ENCODE measurements at places on chromosomes 1 and 21.
A peak's percentile ranks its signal among the peaks of the same experiment; 100 is the strongest.

DNA sequence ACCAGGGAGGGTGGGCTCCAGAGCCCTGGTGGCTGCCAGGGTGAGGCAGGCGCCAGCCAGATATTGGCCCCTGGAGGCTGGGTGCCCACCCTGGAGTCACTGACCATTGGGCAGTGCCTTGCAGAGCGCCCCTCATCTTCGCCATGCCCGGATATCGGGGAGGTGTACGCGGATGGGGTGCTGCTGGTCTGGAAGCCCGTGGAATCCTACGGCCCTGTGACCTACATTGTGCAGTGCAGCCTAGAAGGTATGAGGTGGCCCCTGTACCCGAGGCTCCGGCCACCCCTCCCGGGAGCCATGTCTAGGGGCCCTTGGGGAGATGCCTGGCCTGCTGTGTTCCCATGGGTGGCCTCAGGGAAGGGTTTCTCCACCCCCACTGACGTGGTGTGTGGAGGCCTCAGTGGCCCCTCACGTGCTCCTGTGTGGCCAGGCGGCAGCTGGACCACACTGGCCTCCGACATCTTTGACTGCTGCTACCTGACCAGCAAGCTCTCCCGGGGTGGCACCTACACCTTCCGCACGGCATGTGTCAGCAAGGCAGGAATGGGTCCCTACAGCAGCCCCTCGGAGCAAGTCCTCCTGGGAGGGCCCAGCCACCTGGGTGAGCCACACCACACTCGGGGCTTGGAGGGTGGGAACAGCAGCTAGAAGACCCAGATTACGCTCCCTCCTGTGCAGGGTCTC is 30.9 kb downstream of the TRIM11 start:
- DNase-seq: no peak

GRCh38 chr1:34378968-34379856 is 202.5 kb downstream of the C1orf94 start:
- DNase-seq: no peak

GRCh38 chr1:211541720-211542477 is 37.1 kb downstream of the SLC30A1 start:
- no peak for DNase-seq

- peak; percentile 95 for DNase-seq
These were observed 14.9 kb upstream of the CENPS start for GRCh38 chr1:10415211-10415930.

- DNase-seq: no peak
These were observed 68.9 kb downstream of the CNIH3 start for GRCh38 chr1:224684979-224685425.
